ENCODE measurements at places on chromosomes 1 and 21.

- DNase-seq: no peak
These were observed at the start of gene EXTL1 for GRCh38 chr1:26021647-26022403. Gene EXTL1, plus strand, starts transcription at chr1:26021775. Its CDS starts 872 bp downstream, at chr1:26022647.

GRCh38 chr1:244022864-244023440 lies 28.1 kb upstream of the ZBTB18 start:
- DNase-seq: no peak

GRCh38 chr1:177274687-177275211 lies 104.0 kb downstream of the BRINP2 start:
- DNase-seq: no peak

- DNase-seq: no peak
These were observed 4.3 kb upstream of the FCRL3 start for GRCh38 chr1:157704878-157705277.

DNA sequence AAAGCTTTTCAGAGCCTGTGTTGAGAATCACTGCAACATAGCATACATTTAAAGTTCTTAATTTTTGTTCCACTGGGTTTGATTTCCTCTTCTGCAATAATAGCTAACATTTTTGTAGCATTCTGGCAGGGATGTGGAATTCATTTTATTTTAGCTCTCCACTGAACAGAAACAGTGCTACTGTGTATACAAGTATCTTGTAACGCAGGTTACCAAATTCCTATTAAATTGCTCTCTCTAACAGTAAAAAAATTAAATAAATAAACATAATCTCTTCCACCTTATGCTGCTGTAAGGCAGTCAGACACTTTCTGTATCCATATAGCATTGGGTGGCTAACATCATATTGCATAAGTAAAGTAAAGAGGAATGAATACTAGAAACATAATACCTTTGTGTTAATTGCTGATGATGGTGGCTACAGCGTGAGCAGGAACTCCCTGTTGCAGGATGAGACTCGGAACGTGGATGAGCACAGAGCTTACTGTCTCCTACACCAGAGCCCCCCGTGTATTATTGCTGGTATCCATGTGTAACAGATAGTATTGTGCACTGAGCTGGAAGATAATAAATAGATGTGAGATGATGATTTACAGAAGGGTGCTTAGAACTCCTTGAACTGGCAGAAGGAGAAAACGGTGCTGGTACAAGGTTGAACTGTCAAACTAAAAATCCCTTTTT lies 276.9 kb upstream of the SNX7 start:
- no peak for DNase-seq

GRCh38 chr1:54497338-54497737 lies 50.7 kb upstream of the ACOT11 start:
- no peak for DNase-seq

DNA sequence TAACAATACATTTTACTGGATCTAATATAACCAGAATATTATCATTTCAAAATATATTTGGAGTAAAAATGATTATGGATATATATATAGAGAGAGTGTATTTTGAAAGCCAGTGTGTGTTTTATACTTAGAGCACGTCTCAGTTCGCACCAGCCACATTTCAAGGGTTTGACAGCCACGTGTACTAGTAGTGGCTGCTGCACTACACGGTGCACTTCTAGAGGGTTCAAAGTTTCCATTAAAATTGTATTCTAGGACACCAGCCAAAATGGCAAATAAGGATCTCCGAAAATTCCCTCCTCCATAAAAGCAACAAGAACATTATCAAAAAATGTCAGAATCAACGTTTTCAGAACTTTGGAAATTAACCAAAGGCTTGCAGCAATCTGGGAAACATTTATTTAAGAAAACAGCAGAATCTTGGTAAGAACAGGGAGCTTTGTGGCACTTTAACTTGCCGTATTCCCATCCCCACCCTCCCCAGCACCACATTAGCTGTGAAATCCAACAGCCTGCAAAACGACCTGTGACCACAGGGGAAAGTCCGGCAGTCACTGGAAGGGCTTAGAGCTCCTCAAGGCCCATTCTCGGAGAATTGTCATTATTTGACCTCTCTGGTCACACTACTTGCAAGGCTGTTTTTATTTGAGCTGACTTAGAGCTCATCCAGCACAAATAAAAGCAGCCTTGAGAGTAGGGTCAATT lies 33.5 kb upstream of the MRPS6 start:
- DNase-seq: no peak

GRCh38 chr1:39216771-39217170 lies 12.3 kb downstream of the MACF1 start:
- no peak for DNase-seq

DNA sequence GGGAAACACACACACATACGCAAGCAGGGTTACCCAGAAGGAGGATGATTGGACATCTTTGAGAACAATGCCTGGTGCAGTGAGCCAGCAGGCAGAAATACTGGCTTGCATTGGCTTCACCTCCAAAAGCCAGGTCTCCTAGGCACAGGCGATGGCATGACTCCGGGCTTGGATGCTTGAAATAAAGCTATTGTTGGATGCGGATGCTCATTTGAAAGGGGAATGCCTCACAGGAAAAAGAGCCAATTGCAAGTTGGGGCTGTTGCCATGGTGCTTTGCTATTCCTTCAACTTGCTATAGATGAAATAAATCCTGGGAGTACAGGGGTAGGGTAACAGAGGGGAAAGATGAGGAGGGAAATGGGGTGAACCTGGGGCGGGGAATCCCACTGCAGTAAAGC lies 180.7 kb upstream of the SGIP1 start:
- DNase-seq: no peak

DNA sequence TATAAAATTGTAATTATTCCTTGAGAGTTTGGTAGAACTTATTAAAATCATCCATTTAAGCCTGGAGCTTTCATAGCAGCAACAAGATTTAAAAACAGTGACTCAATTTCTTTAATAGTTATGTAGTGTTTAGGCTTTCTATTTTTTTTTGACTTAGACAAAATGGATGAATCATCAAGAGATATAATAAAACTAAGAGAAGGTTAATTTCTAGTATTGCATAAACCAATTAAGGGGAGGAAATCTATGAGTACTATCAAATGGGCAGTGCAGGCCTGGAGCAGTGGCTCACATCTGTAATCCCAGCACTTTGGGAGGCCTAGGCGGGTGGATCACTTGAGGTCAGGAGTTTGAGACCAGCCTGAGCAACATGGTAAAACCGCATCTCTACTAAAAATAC lies 416.3 kb upstream of the USP24 start:
- DNase-seq: no peak

DNA sequence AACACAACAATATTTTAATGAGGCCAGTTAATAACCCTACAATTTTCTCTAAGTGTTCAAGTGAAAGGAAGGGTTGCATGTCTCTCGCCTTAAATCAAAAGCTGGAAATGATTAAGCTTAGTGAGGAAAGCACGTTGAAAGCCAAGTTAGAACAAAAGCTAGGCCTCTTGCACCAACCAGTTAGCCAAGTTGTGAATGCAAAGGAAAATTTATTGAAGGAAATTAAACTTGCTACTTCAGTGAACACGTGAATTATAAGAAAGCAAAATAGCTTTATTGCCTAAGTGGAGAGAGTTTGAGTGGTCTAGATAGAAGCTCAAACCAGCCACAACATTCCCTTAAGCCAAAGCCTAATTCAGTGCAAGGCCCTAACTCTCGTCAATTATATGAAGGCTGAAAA lies 135.6 kb downstream of the DUSP10 start:
- no peak for DNase-seq

DNA sequence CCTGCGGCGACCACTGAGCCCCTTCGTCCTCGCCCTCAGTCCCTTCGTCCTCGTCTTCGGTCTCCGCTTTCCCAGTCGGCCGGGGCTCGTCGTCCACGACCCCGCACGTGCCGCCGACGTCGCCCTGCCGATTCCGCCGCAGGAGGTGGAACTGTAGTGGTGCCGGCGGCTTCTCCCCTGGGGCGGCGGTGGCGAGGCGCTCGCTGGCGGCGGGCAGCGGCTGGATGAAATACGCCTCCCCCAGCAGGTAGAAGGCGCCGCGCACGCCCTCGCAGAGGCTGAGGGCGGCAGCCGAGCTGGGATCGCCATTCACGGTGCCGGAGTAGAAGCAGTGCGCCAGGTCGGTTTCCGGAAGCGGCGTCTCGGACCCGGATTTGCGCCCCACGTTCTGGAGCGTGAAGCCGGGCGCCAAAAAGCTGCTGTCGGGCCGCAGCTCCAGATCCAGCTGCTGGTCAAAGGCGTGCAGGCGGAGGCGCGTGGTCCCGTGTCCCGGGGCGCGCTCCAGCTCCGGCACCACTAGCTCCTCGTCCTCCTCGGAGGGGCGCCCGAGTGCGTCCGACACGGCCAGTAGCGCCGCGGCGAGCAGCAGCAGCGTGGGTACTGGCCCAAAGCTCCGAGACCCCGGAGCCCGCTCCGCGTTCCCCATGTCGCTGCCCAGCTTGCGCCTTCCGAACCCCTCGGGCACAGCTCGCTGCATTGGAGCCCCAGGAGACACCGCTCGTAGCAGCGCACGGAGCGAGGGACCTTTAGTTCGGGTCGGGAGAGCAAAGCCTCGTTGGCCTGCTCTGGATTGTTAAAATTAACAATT lies 747 bp downstream of the ADAMTS1 start:
- no peak for DNase-seq

DNA sequence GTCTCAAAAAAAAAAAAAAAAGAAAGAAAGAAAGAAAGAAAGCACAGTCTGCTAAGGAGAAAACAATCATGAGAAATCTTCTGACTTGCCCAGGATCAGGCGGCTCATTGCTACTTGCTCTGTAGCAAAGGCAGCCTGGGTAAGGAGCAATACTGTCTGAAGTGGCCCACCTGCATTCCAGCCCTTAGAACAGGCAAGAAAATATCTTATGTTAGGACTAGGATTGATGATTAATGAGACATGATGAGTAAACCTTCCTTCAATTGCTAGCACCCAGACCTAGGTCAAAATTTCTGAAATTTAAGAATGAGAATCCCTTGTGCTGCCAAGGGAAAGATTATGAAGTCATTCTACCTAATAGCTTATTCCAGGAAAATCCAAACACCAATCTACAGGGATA lies 140.8 kb downstream of the DSCAM start:
- DNase-seq: no peak

- no peak for DNase-seq
These were observed 6.8 kb downstream of the PKNOX1 start for GRCh38 chr21:42981214-42981523.
